GM23248 (cell line): ENCODE measurements at places on chromosomes 2 and 18. TPM values are rescaled to one million over a fixed set of nuclear protein-coding genes. Genes with fewer than 3 reads are reported as not detected.
A peak's percentile ranks its signal among the peaks of the same experiment; 100 is the strongest.

Gene OTOS
- total RNA-seq = not detected in 2 replicates

DNA sequence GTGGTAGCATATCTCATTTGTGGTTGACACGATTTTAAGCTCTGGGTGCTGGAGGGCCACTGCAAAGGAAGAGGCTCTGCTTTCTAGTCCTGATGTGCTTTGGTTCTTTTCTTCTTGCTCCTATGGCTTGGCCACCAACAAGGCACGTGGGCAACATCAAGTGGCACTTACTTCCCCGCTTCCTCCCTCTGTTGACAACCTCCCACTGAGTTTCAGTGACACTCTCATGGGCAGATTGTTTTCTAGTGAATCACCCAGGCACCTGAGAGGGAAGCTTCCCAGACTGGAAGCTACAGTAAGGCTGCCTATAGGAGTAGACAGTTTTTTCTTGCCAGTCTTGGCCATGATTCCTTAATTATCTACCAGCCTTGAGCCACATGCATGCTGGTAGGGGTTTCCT is 89.0 kb downstream of the NBAS start:
- H3K36me3 ChIP-seq = peaks cover 56% of the 10 kb centered on the region
- H3K27ac ChIP-seq = no peak overlapping the region
- H3K4me3 ChIP-seq = no peak overlapping the region
- no peaks in the 10 kb centered on the region for H3K4me1 ChIP-seq
- H3K27me3 ChIP-seq = no peaks in the 10 kb centered on the region

DNA sequence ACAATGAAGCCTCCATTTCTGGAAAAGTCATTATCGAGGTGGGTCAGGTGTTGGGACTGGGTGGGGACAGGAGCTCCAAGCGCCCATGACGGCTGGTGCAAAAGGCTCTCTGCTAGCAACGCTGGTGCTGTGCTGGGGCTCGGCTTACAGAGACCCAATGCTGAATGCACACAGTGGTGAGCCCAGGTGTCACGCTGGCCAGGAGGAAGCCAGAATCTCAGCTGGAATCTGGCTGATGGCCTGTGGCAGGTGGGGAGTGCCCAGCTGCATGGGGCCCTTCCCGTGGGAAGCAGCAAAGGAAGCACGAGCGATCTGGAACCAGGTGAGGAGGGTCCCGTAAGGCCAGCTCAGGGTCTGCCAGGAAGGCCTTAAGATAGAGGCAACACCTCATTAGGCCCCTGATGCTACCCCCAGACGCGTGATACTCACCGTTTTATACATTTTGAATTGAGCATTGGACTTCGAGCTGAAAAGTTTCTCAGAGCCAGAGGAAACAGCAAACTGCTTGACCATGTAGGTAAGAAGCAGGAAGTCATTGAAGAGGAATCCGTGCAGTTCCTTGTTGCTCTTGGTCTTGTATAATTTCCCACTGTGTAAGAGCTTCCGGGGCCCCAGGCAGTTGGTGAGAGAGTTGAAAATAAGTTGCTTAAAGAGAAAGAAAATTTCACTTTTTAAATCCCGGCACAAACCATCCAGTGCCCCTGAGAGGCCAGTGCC is 34.7 kb downstream of the FAM228A start:
- H3K4me1 ChIP-seq = no peaks in the 10 kb centered on the region
- H3K27me3 ChIP-seq = no peaks in the 10 kb centered on the region
- no peak overlapping the region for H3K27ac ChIP-seq

GRCh38 chr2:75538521-75539490 is 21.9 kb downstream of the EVA1A start:
- H3K27ac ChIP-seq = peak overlapping the region; percentile 6; the same call in 1 of the 2 replicates
- no peaks in the 10 kb centered on the region for H3K27me3 ChIP-seq
- peaks cover 13% of the 10 kb centered on the region for H3K36me3 ChIP-seq
- H3K4me1 ChIP-seq = peaks cover 37% of the 10 kb centered on the region
- DNase-seq = peak; percentile 27
- H3K4me3 ChIP-seq = no peak overlapping the region

- H3K36me3 ChIP-seq = no peaks in the 10 kb centered on the region
- peak; percentile 99 for DNase-seq
- no peaks in the 10 kb centered on the region for H3K27me3 ChIP-seq
- no peak overlapping the region for H3K4me3 ChIP-seq
- peaks cover 35% of the 10 kb centered on the region for H3K4me1 ChIP-seq
These were observed 17.1 kb downstream of the HS6ST1 start for GRCh38 chr2:128301501-128301966.

DNA sequence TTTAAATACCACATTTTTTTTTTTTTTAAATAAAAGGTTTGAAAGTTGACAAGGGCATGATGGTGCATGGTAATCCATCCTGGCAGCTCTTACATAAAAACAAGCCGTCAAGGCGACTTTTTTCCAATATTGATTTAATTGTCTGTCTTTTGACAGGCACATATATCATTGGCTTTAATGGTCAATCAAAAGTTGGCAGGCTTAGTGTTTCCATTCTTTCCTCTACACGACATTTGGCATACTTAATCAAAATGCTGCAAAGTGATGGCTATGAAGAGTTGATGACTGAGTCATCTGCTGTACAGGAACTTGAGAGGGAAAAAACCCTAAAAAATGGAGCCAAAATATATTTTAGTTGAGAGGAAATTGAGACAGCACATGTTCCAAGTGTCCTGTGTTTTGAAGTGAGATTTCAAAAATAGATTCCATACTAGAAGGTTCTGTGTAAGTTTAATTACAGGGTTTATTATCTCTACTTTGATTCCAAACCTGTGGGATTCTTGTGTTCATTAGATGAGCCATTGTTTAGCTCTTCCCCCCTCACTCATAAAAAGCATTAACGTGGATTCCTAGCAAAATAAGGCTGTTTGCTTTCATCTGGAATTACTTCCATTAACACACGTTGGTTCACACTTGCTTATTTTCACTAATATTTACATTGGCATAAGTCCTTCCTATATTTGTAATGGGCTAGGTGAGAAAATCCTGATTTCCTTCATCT is 3.2 kb downstream of the TSHZ1 start:
- H3K4me3 ChIP-seq = peak overlapping the region; percentile 75
- H3K4me1 ChIP-seq = peaks cover 27% of the 10 kb centered on the region
- no peaks in the 10 kb centered on the region for H3K27me3 ChIP-seq
- H3K27ac ChIP-seq = no peak overlapping the region; the same call in 1 of the 2 replicates
- no peaks in the 10 kb centered on the region for H3K36me3 ChIP-seq

GRCh38 chr2:101627285-101628029 is 70.0 kb upstream of the MAP4K4 start:
- no peaks in the 10 kb centered on the region for H3K36me3 ChIP-seq
- H3K27ac ChIP-seq = no peak overlapping the region
- H3K4me3 ChIP-seq = no peak overlapping the region
- no peaks in the 10 kb centered on the region for H3K27me3 ChIP-seq
- no peaks in the 10 kb centered on the region for H3K4me1 ChIP-seq
- DNase-seq = no peak
